ENCODE measurements at places on chromosomes 16 and 17. TPM values are rescaled to one million over a fixed set of nuclear protein-coding genes. Genes with fewer than 3 reads are reported as not detected.

- DNase-seq: no peak
These were observed 23.9 kb downstream of the ARHGAP27 start for GRCh38 chr17:45408611-45409421.

DNA sequence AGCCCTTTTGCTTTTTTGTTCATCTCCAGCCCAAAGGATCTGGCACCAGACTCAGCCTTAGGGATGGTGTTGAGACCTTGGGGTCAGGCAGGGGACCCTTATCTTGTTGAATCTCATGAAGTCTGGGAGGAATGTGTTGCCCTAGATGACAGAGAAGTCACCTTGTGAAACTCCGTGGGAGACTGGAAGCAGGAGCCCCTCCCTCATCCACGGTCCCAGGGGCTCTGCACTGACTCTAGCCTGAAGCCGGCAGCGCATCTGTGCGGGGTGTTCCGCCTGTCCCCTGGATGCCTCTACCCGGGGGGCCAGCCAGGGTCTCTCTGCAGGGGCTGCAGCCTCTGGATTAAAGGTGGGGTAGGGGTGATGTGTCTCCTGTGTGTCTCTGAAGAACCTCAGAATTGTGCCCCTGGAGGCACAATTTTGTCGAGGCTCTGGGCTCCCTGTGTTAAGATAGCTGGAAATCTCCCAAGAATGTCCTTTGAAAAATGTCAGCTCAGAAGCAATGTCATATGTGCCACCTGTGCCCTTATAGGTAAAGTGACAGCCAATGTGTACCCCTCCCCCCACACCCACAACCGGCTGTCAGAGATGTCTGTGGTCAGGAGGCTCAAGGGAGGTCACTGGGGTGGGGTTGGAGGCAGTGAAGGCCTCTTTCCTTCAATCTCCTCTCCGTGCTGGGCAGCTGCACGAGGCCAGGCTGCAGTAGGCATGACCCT lies 32.1 kb upstream of the CDC42EP4 start:
- no peak for DNase-seq

GRCh38 chr16:29664091-29664921 lies 1.3 kb downstream of the SPN start:
- peak; percentile 46 for DNase-seq

- DNase-seq: no peak
These were observed 11.4 kb downstream of the SLFN5 start for GRCh38 chr17:35254107-35254773.

The FOXJ1 gene
- not detected for total RNA-seq

DNA sequence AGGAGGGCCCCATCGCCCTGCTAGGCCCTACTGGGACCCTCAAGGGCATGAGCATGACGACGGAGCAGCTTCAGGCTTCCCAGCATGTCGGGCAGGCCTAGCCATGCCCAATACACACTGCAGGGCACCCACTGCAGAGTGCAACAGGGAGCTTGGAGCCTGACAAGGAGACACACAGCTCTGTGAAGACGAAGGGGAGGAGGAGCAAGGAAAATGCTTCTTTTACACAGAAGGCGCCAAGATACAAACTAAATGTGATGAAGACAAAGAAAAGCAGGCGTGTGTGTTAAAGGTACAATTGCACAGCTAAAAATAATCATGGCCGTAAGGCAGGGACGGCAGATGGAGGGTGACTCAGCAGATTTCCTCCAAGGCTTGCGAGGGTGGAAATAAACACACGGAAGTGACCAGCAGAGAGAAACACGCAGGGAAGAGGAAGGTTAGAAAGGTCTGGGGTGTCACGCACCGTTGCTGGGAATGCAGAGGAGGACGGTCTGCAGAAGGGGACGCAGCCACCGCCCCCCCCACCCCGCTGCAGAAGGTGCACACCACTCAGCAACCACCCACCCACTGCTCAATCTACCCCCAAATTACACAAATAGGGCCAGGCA lies 108.5 kb downstream of the ZNF778 start:
- DNase-seq: peak; percentile 52

- no peak for DNase-seq
These were observed 310.0 kb downstream of the SOX9 start for GRCh38 chr17:72430611-72431432.

The NOD2 gene
- total RNA-seq: 0.45 TPM

The BIRC5 gene
- 0.69 TPM for total RNA-seq

The GP2 gene
- total RNA-seq: not detected

All from left ventricle myocardium superior (tissue), 1 donor.